T-helper 17 cell (primary cell): ENCODE measurements at places on chromosomes 6 and 20.

GRCh38 chr20:32524829-32525501 lies 60.2 kb downstream of the NOL4L start:
- DNase-seq, result no peak

- DNase-seq, result no peak
Measured at GRCh38 chr6:20104696-20105095, 107.6 kb downstream of the MBOAT1 start.

DNA sequence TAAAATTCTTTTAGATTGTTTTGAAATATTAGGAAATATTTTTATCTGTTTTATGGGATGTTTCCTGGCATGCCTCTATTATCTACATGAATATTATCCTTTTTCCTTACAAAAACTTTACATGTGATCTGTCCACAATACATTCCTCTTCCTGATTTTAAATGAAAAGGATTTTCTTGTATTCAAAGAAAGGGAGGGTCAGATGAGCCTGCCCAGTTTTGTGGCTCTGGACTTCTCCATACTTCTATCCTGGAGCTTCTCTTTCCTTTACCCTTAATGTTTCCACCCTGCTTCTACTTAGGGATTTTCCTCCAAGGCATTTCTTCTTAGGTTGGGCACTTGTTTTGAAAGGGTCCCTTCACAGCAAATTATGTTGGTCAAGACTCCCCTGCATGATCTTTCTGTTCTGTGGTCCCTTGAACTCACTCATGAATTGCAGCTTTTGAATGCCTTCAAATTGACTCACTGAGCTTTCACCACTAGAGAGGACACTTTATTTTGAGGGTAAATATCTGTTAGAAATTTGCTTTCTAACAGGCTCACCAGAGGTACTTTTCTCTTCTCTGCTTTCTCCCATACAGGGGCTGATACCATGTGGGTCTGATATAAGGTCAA lies 104.9 kb downstream of the CENPW start:
- DNase-seq, result no peak

DNA sequence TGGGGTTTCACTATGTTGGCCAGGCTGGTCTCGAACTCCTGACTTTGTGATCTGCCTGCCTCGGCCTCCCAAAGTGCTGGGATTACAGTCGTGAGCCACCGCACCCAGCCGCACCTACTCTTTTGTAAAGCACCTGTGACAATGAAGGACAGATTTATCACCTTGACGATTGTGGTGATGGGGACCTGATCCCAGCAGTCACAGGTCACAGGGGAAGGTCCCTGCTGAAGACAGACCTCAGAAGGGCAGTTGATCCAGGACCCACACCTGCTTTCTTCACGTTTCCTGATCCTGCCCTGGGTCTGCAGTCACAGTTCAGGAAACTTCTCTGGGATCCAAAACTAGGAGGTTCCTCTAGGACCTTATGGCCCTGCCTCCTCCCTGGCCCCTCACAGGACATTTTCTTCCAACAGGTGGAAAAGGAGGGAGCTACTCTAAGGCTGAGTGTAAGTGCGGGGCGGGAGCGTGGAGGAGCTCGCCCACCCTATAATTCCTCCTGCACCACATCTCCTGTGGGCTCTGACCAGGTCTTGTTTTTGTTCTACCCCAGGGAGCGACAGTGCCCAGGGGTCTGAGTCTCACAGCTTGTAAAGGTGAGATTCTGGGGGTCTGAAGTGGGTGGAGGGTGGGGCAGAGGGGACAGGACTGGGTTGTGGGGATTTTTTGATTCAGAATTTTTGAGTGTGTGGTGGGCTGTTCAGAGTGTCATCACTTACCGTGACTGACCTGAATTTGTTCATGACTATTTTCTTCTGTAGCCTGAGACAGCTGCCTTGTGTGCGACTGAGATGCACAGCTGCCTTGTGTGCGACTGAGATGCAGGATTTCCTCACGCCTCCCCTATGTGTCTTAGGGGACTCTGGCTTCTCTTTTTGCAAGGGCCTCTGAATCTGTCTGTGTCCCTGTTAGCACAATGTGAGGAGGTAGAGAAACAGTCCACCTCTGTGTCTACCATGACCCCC lies 3.0 kb downstream of the HLA-E start:
- no peak for DNase-seq

DNA sequence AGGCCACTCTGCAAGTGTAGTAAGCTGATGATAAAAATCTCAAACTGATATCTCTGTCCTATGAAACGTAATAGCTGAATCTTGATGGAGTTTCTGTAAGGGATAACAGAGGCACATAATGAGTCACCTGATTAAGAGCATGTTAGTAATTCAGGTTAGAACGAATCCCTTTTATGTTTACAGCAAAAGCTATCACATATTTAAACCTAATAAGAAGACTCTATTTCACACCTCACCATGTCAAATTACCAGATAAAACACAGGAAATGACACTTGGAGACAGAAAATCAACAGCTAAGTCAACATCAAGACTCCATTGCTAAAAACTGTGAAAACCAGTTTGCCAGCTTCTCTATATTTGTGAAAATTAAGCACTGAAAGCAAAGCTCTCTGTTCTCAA lies 11.8 kb downstream of the CST7 start:
- DNase-seq, result no peak
